ENCODE measurements at places on chromosomes 3 and 15.

GRCh38 chr3:189025866-189026265, 145.9 kb upstream of the TPRG1 start:
- DNase-seq: no peak

DNA sequence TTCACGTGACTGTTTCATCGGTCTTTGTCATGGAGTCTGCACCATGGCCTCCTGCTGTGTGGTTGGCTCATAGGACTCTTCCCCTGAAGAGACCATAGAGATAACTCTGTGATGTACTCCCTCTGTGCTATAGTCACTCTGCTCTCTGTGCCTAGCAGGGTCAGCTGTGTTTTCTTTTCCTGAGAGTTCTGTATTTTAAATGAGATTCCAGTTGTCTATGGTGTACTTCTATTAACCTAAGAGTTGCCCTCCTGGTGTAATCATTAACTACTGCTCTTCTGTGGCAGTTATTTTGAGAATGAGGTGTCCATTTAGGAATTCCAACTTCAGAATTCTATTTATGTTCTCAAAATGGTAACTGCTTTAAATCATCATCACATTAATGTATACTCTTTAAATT, 114.5 kb upstream of the ARPP21 start:
- no peak for DNase-seq

DNA sequence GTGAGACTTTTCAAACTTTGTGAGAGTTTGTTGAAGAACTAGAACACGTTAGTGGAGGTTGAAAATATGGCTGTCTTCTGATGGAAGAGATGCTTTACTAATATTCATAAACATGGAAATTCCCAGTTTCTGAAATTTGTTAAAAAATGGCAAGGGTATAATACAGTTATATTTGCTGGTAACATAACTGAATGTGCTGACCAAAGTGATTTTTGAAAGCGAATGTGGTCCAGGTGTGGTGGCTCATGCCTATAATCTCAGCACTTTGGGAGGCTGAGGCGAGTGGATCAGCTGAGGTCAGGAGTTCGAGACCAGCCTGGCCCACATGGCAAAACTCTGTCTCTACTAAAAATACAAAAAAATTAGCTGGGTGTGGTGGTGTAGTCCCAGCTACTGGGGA, 18.1 kb downstream of the FXR1 start:
- no peak for DNase-seq

DNA sequence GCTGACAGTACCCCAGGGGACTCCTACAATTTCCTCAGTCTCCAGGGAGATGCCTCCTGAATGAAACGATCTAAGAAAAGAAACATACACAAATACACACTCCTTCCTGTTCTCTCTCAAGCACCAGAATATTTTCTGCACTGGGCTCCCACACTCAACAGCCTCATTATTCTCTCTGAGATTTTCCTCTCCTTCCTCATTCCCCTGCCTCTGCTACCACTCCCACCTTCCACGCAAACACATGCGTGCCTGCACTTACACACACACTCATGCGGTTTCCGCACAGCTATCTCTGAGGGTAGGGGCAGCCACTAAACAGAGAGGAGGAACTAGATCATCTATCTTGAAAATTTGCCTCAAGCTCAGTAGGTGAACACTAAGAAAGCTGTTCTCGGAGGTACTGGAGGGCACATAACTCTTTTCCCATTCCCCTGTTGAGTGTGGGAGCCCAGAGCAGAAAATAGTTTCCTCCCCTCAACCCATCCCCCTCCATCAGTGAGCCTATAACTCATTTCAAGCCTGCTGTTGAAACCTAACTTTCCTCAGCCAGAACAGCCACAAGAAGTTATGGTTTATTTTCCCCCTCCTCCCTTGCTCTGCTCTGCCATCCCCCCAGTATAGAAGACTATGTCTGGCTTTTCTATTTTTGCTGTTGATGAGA, 30.5 kb upstream of the TIPARP start:
- DNase-seq: peak; percentile 42

DNA sequence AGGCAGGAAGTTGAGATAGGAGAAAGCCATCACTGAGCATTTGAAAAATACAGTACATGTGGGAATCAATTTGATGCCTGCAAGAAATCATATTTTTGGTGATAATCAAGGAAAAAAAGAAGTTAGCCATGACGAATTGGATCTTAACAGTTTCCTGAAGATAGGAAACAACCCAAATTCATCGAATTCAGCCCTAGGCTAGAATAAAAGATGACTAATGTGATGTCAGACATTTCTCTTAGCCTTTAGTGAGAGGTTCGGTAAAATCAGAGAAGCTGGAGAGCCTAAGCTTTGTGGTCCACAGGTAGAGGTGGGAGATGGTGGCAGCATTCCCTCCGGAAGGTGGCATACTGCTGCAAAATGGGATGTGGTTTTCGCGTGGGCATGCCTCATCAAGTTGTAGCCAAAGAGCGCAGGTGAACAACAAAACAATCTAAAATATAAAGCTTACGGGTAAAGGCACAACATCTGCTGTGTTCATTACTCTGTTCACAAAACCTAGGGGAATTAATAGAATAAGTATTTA, 144.1 kb upstream of the ALCAM start:
- DNase-seq: no peak

DNA sequence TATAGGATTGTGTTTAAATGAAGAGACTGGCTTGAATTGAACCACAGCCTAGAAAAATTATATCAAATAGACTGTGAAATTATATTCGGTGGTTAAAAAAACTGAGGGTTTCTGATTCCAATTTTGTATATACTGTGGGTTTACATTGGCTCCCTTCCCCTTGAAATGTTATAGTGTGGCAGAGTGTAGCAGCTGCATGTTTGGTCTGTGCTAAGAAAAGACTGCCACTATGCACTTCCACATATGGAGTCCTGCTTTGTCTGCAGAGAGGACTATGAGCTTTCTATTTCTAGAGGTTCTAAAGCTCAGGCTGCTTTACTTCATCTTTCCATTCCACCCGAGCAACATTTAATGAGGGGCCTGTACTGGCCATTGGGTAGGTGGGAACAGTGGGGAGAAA, 112.3 kb downstream of the P3H2 start:
- DNase-seq: no peak
